ENCODE measurements at places on chromosomes 16 and 17.

DNA sequence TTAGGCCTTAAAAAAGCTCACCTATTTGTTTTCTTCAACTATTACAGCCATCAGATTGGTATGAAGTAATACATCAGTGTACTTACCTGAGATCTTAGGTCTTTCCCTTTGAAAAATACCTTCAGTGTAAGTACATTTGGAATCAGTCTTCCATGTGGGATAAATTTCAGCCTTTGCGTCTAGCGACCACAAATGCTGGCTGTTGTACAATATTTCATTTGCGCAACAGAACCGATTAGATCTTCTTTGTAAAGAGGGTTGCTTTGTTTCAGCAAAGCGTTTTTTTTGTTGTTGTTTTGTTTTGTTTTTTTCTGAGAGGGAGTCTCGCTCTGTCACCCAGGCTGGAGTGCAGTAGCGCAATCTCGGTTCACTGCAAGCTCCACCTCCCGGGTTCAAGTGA is 394.0 kb downstream of the CPPED1 start:
- DNase-seq: no peak

- peak; percentile 4 for DNase-seq
Measured at GRCh38 chr16:2817340-2818271, 569 bp downstream of the PRSS21 start.

DNA sequence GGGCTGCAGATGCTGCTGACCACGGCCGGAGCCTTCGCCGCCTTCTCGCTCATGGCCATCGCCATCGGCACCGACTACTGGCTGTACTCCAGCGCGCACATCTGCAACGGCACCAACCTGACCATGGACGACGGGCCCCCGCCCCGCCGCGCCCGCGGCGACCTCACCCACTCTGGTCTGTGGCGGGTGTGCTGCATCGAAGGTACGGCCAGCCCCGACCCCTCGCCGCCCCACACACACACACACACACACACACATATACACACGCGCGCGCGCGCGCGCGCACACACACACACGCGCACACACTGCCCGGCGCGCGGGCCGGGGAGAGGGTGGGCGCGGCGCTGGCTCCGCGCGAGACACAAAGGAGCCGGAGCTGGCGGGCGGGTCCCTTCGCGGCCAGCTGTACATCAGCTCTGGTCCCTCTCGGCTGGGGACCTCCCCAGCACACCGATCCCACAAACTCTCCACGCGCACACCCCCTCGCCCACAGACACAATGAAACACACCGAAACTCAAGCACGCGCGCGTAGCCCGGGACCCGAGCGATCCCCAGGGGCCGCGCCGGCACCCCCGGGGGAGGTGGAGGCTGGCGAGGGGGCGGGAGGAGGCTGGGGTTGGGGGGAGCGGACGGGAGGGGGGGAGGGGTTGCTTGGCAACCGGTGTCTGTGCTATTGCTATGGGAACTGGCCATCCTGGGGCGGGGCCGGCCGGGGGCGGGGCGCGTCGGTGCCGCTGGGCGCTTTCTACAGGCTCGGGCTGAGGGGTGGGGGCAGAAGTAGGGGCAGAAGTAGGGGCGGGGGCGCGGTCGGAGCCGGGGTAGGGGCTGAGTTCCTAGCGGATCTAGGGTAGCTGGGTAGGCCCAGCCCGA is 658 bp downstream of the CACNG4 start:
- DNase-seq: peak; percentile 26

DNA sequence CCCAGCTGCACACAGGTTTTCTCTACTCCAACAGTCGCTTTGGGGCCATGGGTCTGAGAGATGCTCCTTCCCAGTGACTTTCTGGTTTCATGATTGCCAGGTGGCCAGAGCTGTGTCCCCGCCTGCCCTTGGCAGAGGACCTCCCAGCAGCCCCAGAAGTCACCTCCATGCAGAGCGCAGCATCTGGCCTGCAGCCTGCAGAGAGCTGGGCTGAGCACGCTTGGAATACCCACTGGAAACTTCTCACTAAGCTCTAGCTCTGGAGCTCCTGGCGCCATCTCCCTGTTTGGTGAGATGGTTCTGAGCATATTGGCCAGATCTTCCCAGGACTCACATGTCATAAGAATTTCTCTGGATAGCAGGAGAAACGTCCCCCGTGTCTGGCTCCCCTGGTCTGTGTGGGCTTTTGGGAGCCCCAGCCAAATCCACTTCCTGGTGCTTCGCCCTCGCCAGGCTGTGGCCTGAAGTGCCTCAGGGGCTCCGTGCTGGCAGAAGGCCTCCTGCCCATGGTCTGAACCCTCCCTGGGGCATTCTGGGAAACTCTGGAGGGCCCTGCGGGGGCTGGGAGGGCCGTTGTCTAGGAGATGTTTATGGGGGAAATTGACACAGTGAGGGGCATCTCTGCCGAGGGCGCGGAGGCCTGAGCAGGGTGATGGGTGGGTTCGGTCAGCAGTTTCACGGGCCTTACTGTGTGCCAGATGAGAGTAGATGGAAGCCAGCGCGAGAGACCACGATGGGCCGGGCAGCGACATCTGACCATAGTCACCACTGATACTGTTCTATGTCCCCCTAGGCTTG is 73.2 kb upstream of the CIBAR2 start:
- no peak for DNase-seq

DNA sequence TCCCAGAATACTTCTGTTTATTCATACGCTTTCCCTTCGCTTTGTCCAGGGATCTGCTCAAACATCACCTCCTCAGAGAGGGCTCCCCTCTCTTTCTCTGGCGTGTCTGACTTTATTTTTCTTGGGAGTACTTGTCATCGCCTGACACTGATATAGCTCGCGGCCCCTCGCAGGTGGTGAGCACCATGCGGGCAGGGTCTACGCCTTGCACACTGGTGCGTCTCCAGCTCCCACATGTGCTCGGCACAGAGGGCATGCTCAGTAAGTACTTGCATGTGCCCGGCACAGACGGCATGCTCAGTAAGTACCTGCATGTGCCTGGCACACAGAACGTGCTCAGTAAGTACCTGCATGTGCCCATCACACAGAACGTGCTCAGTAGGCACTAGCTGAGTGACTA is 57.5 kb downstream of the IRF8 start:
- DNase-seq: no peak

DNA sequence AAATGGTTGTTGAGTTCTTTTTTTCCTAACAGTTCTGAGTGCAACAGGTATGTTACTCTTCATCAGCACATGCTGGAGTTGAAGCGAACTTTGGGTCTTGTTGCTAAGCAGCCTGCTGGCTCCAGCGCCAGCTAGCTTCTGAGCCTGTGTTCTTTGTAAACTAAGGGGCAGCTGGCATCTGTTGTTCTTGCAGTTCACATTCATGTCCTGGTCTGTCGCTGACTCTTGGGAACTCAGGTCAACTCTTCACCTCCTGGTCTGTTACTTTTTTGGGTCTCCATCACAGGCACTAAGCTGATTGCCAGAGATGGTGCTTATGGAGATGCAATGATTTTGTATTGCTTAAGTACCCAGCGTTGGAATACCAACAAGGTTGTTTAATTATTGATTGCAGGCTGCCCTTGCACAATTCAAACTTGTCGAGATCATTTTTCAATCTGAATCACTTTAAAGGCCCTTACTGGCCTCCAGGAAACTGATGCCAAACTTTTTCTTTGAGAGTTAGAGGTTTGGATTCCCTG is 40.9 kb downstream of the USP10 start:
- no peak for DNase-seq

DNA sequence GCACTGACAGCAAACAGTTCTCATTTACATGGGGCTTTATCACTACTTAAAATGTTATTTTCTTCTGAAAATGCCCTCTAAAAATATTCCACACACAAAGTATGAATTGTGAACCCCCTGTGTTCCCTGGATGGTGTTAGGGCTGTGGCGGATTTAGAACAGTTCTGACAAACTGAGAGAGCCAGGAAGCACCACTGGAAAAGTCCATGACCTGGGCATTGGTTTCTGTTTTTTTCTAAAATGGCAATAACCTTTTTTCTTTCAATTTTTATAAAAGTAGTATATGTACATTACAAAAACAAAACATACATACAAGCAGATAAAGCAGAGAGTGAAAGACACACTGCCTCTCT is 21.0 kb upstream of the ERN1 start:
- no peak for DNase-seq

- no peak for DNase-seq
Measured at GRCh38 chr17:52149626-52150025, 8.9 kb downstream of the CA10 start.

DNA sequence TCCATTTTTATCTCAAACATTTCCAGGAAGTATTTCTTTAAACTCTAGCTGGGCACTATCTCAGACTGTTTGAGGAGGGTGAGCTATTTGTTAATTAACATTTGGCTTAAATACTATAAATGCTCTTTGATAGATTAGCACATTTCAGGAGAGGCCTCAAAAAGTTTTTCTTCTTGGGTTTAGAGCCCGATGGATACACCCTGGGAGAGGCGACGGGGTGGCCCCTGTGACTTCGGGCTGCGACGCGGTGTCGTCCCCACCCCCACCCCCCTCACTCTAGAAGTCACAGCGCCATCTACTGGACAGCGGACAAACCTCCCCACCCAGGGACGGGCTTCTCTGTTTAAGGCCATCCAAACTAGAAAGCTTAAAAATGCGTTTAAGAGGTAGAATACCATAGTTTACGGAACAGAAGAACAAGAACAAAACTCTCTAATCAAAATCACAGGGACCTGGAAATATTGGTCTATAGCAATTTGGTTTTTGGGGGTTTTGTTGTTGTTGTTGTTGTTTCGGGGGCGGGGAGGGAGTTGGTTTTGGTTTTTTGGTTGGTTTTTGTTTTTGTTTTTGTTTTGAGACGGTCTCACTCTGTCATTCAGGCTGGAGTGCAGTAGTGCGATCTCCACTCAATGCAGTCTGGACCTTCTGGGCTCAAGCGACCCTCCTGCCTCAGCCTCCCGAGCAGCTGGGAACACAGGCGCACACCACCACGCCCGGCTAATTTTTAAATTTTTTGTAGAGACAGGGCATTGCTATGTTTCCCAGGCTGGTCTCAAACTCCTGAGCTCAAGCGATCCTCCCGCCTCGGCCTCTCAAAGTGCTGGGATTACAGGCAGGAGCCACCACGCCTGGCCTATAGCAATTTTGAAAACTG is 254.4 kb downstream of the C16orf95 start:
- DNase-seq: peak; percentile 32

GRCh38 chr17:78174346-78174869 is 6.0 kb downstream of the SYNGR2 start:
- no peak for DNase-seq

DNA sequence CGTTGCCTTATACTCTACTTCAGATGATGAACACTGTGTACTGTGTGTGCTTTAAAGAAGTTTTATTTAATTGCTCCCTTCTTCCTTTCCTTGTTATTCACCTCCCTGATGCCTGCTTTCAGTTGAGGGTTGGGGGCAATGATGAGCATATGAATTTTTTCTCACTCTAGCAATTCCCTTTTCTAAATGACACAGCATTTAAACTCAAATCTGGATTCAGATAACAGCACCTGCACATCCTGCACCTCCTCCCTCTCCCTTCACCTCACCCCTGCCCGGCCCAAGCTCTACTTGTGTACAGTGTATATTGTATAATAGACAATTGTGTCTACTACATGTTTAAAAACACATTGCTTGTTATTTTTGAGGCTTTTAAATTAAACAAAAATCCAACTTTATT is 13.0 kb upstream of the PNPO start:
- no peak for DNase-seq

- no peak for DNase-seq
Measured at GRCh38 chr16:24821129-24821528, 24.6 kb upstream of the SLC5A11 start.

- DNase-seq: no peak
Measured at GRCh38 chr17:1627182-1627981, 1.3 kb downstream of the SLC43A2 start.

DNA sequence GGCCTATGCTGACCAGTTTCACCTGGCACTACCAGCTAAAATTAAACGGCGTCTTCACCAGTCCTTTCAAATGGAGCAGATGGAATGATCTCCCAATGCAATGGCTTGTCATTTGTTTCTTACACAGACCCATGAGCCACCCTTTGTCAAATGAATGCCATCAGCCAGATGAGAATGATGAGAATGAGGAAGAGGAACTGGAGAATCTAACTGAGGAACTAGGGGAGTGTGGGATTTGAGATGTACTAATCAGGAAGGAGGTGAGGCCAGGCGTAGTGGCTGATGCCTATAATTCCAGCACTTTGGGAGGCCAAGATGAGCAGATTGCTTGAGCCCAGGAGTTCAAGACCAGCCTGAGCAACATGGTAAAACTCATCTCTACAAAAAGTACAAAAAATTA is 116.4 kb downstream of the HS3ST3A1 start:
- no peak for DNase-seq

- no peak for DNase-seq
Measured at GRCh38 chr17:33079201-33079600, 87.6 kb downstream of the SPACA3 start.

GRCh38 chr16:85690469-85691064 is 1.8 kb upstream of the GINS2 start:
- no peak for DNase-seq

- DNase-seq: no peak
Measured at GRCh38 chr17:32689348-32689747, 187.6 kb downstream of the MYO1D start.

GRCh38 chr16:24523569-24523968 is 15.8 kb upstream of the RBBP6 start:
- no peak for DNase-seq

DNA sequence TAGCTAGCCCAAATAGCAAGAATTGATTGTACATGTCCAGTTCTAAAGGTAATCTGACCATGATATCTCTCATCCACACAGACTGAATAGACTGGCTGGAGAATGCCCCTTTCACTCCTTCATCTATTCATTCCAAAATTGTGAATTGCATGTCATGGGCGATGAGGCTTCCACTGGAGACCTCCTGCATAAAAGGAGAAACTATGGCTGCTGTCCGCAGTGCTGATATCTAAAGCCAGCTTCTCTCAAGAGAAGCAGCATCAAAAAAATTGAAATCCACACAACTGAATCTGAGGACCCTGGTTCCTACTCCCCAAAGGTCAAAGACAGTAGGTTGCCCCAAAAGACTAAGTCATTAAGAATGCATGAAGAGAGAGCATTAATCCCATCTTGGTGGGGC is 7.9 kb upstream of the SCNN1G start:
- DNase-seq: no peak

DNA sequence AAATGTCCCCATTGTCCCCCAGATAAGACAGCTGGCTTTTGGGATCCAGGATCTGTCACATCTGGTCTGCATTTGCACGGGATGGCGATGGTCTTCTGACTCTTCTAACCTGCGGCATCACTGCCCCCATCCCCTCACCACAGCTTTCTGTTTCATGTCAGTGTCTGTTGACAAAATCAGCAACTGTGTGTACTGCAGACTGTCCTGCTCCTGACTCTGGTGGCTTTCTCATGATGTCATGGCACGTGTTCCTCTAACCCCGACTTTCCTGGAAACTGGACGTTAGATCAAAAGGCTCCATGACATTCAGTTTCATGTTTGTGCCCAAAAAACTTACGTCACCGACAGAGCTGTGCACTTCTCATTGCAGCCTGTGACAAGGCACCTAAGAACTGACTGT is 30.1 kb upstream of the CPNE2 start:
- DNase-seq: no peak

- no peak for DNase-seq
Measured at GRCh38 chr17:74369665-74370490, 2.6 kb downstream of the GPR142 start.

All from activated naive CD4-positive, alpha-beta T cell treated with Interleukin-2 at 50 U/mL for 16 hours (primary cell).